ENCODE measurements at places on chromosomes 11 and 22.
A peak's percentile ranks its signal among the peaks of the same experiment; 100 is the strongest.

- peak; percentile 64 for DNase-seq
Observed at GRCh38 chr11:73257342-73258103, 14.6 kb upstream of the P2RY6 start.

GRCh38 chr11:86940122-86940777, 14.9 kb downstream of the FZD4 start:
- DNase-seq: peak; percentile 66

GRCh38 chr11:61826930-61827570, 1.1 kb upstream of the FADS2 start:
- DNase-seq: no peak

DNA sequence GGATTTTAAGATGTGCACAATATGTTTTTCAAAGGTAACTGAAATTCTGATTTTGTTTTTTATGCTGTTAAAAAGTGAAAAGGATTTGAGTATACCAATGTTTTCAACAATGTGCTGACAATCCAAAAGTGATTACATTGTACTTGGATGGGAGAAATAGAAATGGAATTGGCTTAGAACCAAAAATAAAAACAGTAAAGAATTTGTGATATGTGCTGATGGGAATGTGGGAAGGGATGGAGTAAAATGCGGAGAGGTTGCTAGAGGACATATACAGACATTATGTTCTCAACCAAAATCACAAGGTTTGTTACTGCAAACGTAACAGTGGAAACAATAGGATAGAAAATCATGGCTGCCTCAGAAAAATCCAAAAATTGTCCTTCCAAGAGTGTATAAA, 279.3 kb upstream of the TENM4 start:
- no peak for DNase-seq

DNA sequence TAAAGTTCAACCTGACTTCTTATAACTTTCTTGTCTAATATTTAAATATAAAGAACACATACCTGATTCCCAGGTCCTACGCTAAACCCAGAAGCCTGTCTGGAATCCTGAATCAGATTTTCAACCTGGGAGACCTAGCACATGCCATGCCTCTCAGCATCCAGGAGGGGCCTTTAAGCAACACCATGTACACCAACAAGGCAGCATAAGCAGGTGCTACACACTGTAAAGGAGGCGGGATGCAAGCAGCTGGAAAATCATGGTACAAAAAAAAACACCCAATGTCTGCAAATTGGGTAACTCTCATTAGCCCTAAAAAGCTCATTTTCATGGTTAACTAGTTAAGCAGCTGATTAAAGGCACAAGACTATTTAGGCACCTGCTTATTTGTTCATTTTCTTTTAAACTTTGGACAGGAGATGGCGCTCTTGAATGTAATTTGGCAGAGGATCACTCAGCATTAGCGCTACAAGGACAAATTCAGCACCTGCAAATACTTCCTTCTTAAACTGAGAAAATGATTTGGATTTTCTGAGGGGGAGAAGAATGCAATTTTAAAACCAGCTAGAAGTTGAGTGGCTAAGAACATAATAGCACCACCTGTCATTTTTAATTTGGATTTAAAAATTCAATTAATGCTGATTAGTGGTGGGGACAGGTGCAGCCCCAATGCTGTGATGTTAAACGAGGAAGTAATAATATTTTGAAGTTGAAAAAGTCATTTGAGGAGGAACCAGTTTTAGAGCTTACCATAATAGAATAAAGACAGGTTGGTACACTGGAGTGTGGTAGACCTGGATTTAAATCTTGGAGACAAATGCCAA, 104.0 kb downstream of the FAR1 start:
- no peak for DNase-seq

DNA sequence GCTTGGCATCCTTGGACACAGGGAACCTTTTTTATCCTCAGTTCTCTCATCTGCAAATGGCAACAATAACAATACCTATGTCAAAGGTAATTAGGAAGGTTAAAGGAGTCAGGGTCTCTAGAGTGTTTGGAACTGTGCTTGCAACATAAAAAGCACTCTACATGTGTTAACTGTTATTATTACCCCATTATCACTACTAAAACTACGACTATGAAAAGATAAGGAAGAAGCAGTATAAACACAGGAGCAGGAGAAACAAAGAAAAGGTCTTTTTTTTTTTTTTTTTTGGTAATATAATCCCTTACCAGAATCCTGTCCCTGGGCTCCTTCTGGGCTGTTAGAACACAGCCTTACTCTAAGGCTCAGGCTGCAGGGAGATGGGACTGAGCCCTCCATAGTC, 348.2 kb downstream of the CADM1 start:
- no peak for DNase-seq

GRCh38 chr22:37186228-37186996, 1.6 kb downstream of the C1QTNF6 start:
- DNase-seq: no peak

DNA sequence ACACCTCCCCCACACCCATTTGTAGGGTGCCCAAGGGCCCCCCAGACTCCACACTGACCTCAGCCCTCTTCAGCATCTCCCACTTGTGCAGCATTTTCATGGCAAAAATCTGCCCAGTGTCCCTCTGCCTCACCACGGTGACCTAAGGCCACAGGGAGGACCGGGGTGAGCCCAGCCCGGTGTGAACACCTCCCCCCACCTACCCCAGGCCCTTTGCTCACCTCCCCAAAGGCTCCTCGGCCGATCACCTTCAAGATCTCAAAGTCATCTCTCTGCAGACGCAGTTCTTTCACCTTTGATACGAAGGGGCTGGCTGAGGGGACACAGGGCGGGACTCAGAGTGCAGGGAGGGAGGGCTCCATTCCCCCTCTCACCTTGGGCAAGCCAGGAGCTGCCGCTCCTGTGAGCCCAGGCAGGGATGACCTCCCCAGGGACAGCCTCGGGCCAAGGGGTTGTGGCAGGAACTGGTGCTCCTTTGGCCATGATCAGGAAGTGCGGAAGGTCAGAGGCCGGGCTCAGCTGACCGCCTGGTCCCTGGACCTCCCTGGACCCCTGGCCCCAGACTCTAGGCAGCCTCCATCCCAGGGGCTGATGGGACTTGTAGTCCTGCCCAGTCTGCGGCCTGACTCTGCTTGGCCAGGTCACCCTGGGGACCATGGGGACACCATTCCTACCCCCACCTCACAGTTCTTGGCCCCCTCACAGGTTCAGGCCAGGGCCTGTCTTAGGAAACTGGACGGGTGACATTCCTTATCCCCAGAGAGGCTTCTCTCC, 2.7 kb downstream of the CDC42BPG start:
- no peak for DNase-seq

- no peak for DNase-seq
Observed at GRCh38 chr22:35257002-35257320, 332 bp upstream of the HMGXB4 start.

GRCh38 chr11:11262171-11262920, 90.7 kb downstream of the CSNK2A3 start:
- DNase-seq: no peak

GRCh38 chr11:1776331-1776851, 12.7 kb upstream of the CTSD start:
- DNase-seq: peak; percentile 33

DNA sequence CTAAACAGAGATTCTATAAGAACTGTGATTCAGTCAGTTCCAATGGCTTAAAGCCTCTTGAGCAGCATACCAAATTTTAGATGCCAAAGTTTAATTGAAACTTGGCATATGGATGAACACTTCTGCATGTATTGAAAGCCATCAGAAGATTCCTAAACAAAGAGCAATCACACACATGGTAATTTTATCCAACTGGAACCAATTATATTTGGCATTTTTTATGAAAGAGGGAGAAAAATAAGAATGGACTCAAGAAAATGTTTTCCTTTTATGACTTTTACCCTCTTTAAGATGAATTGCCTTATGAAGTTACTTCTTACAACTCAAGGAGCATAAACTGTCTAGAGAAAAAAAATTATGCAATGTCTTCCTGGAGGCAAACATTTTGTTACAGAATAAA, 7.4 kb downstream of the TRPC6 start:
- no peak for DNase-seq

- no peak for DNase-seq
Observed at GRCh38 chr11:86877503-86877902, 77.2 kb downstream of the PRSS23 start.

DNA sequence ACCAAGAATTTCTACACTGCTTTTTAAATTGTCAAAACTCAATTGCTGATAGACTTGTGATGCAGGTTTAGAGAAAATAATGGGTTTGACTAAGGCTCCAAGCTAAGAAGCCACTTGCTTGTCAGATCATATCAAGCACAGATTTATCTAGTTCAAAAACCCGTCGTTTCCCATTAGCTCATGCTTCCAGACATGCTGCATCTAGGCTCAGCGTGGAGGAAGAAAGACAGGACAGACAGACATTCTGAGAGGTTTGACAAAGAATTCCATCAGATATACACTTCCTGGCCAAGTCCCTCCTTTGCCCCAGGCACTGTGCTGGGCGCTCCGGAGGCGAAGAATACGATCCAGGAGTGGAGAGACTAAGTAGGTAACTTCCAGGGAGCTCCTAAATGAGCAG, 76.8 kb downstream of the KCNC1 start:
- DNase-seq: no peak
